MCF 10A (cell line): ENCODE measurements at places on chromosomes 16 and 17. TPM values are rescaled to one million over a fixed set of nuclear protein-coding genes. Genes with fewer than 3 reads are reported as not detected.

GRCh38 chr16:5001571-5001970, 32.2 kb downstream of the NAGPA start:
- no peak for DNase-seq

CARD14 gene
- total RNA-seq = 0.20 TPM in 1 of 2 replicates, not detected in the other

DNA sequence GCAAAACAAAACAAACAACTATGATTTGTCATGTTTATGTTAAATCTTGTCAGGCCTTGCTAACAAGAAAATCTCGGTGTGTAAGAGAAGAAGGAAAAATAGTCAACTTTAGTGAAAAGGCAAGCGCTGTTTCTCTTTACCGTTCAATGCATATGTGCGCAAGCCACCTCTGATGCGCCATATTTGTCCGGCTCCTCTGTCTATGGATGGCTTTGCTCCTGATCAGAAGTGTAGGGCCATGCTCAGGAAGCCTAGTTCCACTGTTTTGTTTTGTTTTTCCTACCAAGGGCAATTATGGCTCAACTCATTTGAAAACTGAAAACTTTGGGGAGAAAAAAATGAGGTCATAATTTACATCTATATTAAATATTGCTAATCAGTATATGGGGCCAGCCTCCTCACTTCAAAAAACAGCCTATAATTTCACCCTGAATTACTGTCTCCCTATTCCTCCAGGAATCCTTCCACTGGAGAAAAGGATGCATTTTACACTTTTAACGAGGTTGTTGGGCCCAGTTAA, 4.5 kb downstream of the MAF start:
- no peak for DNase-seq

DNA sequence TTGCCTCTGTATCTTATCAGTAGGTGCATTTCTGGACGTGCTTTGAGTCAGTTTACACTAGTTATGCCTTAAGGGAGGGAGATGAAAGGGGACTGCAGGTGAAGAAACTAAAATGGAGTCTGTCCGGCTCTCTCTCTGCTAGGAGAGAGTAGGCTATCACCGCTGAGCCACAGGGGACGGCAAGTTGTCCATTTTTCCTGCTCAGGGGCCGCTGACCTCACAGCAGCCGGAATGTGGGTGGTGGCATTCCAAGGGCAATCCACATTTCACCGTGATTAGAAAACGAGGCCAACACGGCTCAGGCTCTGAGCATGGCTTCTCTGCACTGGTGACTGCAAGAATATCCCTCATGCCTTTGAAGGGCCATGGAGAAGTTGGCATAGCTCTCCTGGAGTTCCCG, 19.0 kb upstream of the KLHDC4 start:
- DNase-seq = no peak

DNA sequence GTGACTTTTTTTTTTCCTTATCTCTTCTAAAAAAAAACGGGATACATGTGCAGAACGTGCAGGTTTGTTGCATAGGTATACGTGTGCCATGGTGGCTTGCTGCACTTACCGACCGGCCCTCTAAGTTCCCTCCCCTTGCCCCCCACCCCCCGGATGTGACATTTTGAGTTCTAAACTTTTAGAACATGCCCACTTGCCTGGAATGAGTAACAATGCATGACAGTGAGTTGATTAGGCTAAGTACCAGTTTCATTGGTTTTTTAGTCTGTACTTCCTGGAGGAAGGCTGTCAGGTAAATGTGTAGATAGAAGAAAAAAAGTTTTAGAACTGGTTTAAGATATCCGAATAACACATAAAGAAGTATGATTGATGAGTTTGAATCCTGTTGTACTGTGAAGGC, 4.0 kb downstream of the BPTF start:
- no peak for DNase-seq

ADCY7 gene
- total RNA-seq = 32.9 and 61.5 TPM in 2 replicates

ODAD4 gene
- 0.96 and 1.3 TPM in 2 replicates for total RNA-seq

DNA sequence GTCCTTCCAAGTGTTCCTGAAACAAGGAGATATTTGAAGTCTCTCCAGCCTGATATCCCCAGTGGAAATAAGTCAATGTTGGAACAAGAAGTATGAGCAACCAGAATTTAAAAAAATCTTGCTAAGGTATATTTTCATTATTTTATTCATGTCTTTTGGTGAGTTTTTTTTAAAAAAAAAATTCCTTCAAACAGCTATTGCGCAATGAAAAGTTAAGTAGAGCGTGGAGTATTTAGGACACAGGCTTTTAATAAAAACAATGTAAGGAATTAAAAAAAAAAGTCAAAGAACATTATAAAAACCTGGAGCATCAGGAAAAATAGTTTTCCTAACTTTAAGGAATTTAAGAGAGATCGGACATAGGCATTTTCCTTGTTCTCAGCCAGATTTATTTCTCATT, 940.4 kb downstream of the KCNJ2 start:
- DNase-seq = no peak

GRCh38 chr16:53933407-53933806, 229.5 kb downstream of the FTO start:
- DNase-seq = no peak

DNA sequence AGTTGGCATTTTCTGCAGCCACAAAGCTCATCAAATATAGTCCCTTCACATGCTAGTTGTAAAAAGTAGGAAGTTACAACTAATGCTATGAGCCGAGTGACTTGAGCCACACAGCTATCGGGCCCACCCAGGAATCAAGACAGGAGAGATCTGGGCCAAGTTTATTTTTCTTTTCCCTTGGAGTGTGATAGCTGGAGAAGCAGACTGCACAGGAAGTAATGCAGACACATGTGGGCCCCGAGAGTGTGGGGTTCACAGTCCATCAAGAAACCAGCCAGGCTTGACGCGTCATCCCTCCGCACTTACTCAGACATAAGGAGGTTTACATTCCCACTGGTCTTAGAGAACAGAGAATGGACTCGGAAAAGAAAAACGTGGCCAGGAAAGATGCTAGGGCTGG, 403.1 kb upstream of the CDH11 start:
- DNase-seq = no peak
